ENCODE measurements at places on chromosomes 4 and X.

GRCh38 chr4:48078862-48079655, 55.0 kb downstream of the TXK start:
- DNase-seq, result no peak

- no peak for DNase-seq
These were observed 456.1 kb downstream of the GRXCR1 start for GRCh38 chr4:43348591-43348990.

GRCh38 chr4:2662598-2662997, 93.5 kb downstream of the TNIP2 start:
- DNase-seq, result no peak

DNA sequence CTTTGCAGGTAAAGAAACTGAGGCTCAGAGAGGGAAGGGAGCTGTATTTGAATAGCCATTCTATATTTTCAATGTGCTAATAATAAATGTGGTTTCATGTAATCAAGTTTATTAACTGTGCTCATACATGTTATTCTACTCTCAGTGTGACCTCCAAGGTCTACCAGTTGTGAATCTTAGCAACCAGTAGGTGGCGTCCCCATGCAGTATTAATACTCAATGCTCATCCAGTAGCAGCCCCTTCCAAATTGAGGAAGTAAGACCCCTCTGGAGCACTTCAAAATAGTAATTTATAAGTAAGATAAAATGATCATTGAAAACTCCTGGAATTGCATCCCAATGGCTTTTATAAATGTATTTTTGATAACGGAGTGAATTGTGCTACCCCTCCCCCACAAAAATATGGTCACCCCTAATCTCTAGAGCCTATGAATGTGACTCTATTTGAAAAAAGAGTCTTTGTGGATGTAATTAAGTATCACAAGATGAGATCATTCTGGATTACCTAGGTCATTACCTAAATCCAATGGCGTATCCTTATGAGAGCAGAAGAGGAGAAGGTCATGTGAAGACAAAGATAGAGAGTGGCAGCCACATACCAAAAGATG, 20.4 kb upstream of the SEPSECS start:
- peak; percentile 35 for DNase-seq

- DNase-seq, result no peak
These were observed 121.2 kb downstream of the AFAP1 start for GRCh38 chr4:7818399-7818911.

DNA sequence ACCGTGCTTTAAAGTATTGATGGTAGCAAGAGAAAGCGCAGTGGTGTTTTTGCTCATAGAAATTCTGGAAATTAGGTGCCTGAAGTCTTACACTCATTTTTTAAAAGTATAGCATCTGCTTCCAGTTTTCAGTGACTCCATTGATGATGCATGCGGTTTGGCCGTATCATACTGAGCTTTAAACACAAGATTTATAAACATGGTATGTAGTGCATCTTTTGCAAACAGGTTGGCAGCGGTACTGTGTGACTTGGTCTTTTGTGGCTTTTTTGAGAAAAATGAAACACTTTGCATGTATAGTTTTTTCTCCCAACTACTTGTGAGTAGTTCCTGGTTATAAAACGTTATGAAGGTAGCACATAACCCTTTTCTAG, 2.0 kb downstream of the DDX3X start:
- no peak for DNase-seq

DNA sequence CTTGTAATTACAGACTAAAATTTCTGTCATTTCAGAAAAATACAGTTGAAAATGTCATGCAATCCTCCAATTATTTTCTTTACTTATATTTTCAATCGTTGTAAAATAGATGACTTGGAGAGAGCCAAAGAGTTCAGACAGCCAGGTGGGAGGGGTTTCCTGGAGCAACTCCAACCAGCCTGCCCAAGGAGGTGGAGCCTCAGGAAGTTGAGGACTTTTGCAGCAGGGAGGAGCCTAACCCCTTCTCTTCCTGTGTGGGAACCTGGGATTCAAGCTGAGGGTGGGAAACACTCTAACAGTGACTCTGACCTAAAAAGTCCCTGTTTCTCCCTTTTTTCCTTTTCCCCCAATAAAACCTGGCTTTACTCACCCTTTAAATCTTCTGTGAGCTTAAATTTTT, 72.2 kb upstream of the GABRG1 start:
- no peak for DNase-seq

- no peak for DNase-seq
These were observed 443.6 kb downstream of the UBE2NL start for GRCh38 chrX:144327495-144327894.
